Mesothelial cell of epicardium (in vitro differentiated cells): ENCODE measurements at places on chromosomes 1 and 21.

GRCh38 chr1:6625584-6626149 is 999 bp downstream of the THAP3 start:
- no peak for DNase-seq

DNA sequence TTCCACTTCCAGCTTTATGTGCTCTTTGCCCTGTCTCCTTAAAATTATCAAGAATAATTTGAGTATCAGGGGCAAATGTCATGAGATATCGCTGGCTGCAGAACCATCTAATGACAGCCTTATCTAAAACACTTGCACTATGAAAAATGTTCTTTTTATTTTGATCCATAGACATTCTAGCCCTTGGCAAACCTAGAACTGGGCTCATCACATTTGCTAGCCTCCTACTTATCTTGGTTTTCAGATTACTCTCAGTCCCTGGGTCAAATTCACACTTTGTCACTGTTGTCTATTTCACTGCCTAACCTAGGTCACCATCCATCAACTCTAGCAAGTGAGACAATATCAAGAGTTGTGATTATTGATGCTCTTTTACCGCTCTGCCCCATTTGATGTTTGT is 59.9 kb upstream of the IPO9 start:
- DNase-seq: no peak

DNA sequence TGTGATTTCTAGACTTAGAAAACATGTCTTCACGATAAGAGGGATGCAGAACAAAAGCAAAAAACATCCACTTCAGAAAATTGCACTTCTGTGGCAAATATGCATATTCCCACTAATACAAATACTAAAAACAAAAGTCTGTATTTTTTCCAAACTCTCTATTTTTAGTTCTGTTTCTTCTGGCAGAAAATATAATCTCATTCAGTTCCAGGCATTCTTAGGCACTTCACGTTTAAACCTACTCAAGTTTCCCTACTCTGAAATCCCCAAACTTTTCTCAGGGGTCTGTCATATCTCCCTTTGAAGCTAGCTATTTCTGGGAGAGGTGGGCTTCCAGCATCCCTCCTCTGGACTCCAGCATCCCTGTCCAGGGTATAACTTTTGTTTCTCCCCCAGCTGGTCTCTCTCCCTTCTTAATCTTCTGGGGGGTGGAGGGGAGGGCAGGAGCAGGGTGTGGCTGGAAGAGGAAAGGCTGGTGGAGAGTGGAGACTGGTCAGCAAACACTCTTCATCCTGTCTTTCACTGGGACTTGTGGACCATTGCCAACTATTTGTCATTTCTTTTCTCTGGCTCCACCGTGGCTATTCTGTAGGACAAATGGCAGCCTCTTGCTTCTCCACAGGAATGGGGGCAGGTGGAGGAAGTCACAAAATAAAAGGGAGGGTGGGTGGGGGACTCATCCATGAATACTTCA is 19.6 kb upstream of the NCF2 start:
- DNase-seq: no peak

- DNase-seq: no peak
Measured at GRCh38 chr1:36160949-36161485, 5.1 kb downstream of the MAP7D1 start.

DNA sequence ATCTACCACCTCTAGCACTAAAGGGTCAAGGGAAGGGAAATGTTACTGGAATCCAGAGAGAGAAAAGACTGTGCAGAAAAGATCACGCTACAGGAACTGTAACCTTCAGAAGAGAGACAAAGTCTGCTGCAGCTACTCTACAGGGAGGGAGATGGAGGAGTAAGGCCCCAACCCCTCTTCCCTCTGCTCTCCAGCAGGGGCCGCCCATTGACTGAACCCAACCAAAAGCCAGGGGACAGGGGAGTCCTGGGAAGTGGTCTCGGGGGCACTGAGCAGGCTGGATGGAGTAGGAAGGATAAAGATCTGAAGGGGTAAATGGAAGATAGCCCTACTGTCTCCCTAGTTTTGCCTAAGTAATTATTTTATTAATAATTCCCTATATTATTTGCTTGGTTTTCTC is 72.8 kb upstream of the NR5A2 start:
- no peak for DNase-seq

DNA sequence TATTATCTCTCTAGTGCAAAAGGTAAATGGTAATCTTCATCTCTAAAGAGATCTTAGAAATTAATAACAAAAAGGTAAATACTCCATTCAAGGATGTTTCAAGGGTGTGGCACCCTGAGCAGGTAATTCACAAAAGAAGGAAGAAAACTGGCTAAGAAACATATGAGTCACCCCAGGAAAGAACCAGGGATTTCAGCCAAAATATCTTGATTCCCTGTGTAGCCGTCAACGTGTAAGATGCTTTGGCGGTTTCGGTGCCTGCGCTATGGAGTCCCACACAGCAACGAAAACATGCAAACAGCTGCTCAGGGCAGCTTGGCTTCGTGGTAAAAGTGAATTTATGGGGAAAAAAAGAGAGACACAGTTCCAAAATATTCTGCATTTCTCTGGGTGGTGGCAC is 3.7 kb downstream of the ITGB2 start:
- DNase-seq: no peak

DNA sequence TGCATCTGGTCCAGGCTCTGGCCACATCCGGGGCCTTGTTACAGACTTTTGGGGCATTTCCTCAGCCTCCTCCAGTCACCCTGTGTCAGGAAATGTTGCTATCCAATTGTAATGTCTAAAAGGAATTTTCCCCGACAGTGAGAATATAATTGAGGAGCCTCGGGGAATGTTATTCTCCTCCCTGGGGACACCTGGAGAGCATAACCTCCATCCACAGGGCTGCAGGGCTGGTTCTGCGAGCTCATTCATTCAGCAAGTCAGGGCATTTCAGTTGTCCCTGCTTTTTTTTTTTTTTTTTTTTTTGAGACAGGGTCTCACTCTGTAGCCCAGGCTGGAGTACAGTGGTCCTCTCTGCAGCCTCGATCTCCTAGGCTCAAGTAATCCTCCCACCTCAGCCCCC is 72.6 kb downstream of the MDM4 start:
- no peak for DNase-seq

DNA sequence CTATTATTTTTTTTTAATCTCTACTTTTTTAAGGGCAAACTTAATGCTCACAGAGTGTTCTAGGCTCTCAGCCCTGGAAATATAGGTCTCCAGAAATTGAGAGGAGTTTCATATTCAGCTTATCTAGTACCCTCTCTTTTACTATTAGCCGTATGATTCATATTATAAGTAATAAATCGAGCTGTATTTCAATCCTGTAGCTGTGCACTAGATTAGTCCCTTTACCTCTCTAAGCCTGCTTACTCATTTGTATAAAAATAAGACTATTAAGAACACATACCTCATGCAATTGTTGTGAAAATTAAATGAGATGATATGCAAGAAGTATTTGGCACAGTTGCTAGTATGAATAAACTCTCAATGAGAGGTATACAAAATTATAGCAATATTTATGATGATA is 128.2 kb upstream of the HOOK1 start:
- no peak for DNase-seq

DNA sequence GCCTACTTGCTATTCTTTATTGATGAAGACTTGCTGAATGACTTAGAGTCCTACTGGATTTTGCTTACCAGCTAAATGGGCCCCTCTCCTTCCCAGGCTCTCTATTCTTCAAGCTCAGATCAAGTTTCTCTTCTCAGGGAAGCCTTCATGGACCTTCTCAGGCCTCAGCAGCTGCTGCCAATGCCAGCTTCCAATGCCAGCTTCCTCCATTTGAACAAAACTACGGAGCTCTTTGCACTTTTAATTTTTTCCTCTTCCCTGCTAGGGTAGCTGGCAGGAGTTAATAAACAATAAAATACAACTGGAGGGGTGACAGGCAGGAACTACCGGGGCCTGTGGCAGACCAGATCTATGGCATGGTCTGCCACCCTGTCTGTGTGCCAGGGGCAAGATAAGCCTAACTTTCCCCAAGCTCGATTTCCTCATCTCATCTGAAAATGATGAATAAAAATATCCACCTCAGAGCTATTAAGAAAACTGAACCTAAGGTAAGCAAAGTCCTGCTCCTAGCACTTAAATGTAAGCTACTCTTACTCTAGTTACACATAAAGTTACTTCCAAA is 995 bp upstream of the IPO13 start:
- DNase-seq: no peak

GRCh38 chr1:52726265-52727113 is at the start of gene ZYG11B:
Gene ZYG11B (plus strand): TSS chr1:52726453. CDS start chr1:52726654, 201 bp downstream.
- DNase-seq: peak; percentile 91

- DNase-seq: no peak
Measured at GRCh38 chr1:211037095-211037494, 96.9 kb downstream of the KCNH1 start.

GRCh38 chr1:59605184-59605583 is 209.6 kb upstream of the HOOK1 start:
- DNase-seq: no peak

DNA sequence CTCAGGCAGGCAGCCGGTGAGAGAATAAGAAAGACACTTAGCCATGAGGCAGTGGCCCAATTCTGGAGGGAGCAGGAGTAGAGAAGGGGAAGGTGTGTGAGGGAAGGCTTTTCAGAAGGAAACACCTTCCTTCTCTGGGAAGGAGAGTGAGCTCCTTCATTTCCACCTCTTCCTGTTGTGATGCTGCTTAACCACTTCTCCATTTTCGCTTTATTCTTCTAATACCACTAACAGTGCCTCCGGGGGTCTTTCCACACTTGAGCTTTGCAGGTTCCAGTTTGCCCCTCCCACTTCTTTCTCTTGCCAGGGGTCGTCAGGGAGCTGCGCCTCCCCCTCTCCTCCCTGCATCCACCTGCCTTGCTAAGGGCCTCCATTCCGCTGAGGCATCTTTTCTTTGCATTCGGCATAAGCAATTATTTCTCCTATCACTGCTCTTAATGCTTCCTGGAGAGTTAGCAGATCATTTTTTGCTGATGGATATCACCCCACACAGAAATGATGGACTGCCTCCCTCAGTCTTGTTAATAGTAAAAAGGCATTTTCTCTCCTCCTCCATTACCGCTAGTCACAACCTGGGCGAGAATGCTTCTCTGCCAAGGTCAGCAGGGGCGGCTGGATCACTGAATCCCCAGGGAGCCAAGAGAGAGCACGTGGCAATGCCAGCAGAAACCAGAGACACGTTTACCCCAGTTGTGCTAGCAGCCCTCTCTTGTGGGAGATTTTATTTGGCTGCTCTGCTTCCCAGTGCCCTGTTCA is 74.8 kb downstream of the ELAVL4 start:
- no peak for DNase-seq

DNA sequence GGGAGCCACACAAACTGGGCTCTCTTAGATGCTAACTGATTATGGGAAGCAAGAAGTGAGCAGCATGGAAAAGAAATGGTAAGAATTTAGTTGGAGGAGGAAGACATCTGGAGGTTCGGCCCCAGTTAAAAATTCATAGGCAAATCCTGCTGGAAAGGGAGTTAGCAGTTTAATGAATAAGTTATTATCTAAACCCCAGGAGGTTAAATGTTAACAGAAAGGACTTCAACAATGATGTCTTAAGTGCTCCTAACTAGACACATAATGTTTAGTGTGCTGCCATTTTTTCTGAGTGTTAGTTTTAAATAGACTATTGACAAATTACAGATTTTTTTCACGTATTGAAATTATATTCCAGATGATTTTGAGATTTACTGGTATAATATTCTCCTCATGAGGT is 1265.3 kb upstream of the ADGRL2 start:
- DNase-seq: no peak

- DNase-seq: no peak
Measured at GRCh38 chr1:234108921-234109320, 204.4 kb downstream of the SLC35F3 start.

- DNase-seq: no peak
Measured at GRCh38 chr1:233638513-233638912, 24.6 kb downstream of the KCNK1 start.

DNA sequence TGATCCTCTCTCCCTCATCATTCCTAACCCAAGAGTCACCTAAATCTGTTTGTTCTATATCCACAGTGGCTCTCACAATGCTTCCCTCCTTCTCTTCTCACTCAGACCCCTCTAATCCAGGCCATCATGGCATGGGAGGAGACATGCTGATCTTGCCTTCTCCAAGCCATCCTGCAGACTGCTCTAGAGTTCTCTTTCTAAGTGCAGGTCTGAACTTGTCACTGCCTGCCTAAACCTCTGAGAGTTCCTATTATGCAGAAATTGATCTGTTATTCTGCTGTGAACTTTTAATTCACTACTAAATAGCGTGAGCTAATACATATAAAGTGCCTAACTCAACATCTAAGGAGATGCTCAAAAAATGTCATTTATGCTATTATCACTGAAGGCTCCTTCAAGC is 26.8 kb downstream of the LAMC2 start:
- no peak for DNase-seq

DNA sequence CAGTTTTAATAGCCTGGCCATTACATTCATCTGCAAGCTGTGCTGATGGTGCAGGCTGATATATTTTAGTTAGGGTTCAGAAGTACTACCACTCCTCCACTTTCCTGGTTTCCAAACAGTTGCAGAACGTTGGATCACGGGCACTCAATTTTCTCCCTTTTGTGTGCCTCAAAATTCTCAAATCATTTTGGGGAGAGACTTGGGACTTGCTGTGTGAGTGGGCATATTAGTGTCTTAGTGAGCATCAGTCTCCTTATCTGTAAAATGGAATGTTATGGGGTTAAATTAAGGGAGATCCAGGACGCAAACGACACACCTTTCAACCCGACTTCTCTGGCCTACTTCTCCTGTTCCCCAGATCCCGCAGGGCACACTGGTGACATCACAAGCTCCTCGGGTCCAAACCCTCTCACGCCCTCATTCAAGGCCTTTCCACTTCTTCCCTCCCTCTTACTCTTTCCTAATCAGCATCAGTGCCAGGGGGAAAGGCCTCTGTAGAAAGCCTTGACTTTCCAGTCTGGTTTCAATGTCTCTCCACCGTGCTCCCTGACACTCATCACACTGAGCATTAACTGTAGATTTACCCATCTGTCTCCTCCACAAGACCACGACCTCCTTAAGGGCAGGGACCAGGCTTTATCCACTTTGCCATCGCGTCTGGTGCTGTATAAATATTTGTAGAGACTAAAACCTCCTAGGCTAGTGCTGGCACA is 1.2 kb downstream of the PIGP start:
- no peak for DNase-seq

- DNase-seq: no peak
Measured at GRCh38 chr1:100164216-100164615, 13.8 kb downstream of the LRRC39 start.

GRCh38 chr1:247111700-247112478 is 7.7 kb upstream of the ZNF669 start:
- DNase-seq: peak; percentile 62

- DNase-seq: no peak
Measured at GRCh38 chr1:59598120-59598440, 216.7 kb upstream of the HOOK1 start.

- DNase-seq: no peak
Measured at GRCh38 chr1:13801232-13801631, 101.2 kb downstream of the PRDM2 start.

- no peak for DNase-seq
Measured at GRCh38 chr1:65467536-65467935, 47.1 kb downstream of the LEPR start.

GRCh38 chr1:8023287-8023994 is 2.7 kb downstream of the ERRFI1 start:
- no peak for DNase-seq
